ENCODE measurements at places on chromosomes 6 and 20.
A peak's percentile ranks its signal among the peaks of the same experiment; 100 is the strongest.

DNA sequence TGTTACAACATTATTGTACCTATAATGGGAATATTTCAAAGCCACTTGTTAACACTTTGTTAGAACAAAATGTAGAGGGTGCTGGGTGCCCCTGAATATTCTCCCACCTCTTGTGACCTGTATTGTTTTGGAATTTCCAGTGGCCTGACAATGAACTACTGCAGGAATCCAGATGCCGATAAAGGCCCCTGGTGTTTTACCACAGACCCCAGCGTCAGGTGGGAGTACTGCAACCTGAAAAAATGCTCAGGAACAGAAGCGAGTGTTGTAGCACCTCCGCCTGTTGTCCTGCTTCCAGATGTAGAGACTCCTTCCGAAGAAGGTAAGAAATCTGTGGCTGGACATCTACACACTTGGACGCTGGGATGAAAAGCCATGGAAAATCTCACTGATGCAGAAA is 28.9 kb downstream of the PLG start:
- no peak for DNase-seq

DNA sequence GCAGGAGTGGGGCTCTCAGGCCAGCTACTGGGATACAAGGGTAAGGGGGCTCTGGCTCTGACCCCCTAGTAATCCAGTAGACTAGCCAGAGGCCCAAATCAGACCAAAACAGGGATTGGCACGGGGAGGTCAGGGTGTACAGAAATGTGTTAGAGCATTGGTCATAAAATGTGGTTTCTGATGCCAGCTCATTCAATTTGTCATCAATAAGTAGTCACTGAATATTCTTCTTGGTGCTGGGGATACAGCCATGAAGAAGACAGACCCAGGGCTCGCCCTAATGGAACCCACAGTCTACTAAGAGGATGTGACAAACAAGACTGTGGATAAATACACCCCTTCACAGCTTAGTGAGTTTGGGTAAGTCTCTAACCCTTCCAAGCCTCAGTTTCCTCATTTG is 11.1 kb downstream of the MAP1LC3A start:
- no peak for DNase-seq

DNA sequence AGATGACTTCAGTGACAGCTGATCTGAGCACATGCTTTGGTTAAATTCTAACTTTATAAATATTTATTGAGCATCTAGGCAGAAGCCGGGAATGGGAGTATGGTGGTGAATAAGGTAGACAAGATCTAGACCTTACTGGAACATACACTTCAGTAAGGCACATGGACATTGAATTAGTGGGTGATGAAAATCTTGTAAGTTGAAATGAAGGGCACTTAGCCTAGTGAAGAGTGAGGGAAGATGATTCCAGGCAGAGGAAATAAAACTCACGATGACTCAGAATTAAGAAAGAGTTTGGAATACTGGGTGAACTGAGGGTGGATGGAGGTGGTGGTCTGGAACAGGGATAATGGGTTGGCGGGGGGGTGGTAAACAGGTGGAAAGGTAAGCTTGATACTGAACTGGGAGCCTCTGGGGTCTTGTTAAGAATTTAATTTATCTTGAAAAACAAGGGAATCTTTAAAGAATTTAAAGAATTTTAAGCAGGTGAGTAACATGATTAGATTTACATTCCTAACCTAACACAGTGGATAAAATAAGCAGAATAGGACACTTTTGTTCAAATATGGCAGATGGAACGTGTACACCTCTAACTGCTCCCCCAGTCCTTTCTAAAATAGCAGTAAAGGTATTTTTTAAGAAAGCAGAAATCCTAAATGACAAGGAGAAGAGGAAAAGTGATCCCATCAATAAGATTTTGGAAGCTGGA is 75.2 kb upstream of the ARHGAP18 start:
- DNase-seq, result no peak

DNA sequence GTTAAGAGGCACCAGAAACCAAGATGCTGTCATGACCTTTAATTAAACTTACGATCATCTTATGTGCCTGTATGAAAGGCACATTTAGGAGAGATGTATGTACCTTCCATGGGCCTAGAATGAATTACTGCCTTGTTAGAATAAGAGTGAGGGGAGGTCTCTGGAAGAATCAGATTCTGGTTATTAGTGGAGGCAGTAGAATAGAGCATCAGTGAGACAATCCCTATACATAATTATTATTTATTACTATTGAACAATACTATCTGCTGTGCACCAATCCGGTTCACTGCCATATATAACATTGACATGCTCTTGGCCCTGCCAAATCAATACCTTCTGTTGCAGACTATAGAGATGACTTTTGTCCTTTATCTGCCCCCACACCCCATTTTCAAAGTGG is 776.5 kb downstream of the DHX35 start:
- no peak for DNase-seq

DNA sequence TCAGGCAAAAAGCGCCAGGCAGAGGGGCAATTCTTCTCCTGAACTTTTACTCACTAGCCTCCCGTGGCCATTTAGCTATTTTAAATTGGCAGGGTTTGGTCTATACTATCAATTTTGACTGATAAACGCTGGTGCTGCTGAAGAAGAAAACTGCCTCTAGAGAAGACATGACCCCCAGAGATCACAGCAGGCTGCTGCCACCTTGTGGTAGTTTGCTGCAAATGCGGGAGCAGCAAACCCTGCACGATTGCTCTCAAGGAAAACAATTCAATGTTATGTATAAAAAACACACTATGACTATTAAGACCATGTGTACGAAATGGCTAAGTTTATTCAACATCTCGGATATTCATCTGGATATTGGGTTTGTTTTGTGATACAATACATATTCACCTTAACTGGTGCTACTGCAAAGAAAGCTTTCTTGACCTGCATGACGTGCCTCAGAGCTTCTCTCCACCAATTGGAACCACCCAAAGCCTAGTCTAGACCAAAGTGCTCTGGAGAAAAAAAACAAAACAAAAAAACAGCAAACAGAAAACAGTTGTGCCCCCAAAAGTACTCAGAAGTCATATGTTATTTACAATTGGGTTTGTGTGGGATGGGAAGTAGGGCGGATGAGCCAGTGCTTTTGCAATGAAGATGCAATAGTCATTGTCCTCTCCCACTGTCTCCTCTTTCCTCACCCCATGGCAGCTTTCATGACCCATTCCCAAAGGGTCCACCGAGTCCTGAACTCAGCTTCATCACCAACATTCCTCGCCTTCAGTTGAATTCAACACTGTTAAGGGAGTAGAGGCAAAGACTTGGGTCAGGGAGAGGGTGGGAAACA is 19.6 kb upstream of the IL17F start:
- peak; percentile 65 for DNase-seq

- DNase-seq, result no peak
Measured at GRCh38 chr6:157861814-157862213, 38.8 kb downstream of the SNX9 start.

- no peak for DNase-seq
Measured at GRCh38 chr6:6872459-6873344, 235.1 kb upstream of the RREB1 start.

GRCh38 chr6:85867595-85867994 is 224.9 kb upstream of the SYNCRIP start:
- no peak for DNase-seq

- no peak for DNase-seq
Measured at GRCh38 chr6:6006428-6007365, at the start of gene NRN1. NRN1 (minus strand) TSS chr6:6006925; CDS start chr6:6006749, 176 bp downstream.

DNA sequence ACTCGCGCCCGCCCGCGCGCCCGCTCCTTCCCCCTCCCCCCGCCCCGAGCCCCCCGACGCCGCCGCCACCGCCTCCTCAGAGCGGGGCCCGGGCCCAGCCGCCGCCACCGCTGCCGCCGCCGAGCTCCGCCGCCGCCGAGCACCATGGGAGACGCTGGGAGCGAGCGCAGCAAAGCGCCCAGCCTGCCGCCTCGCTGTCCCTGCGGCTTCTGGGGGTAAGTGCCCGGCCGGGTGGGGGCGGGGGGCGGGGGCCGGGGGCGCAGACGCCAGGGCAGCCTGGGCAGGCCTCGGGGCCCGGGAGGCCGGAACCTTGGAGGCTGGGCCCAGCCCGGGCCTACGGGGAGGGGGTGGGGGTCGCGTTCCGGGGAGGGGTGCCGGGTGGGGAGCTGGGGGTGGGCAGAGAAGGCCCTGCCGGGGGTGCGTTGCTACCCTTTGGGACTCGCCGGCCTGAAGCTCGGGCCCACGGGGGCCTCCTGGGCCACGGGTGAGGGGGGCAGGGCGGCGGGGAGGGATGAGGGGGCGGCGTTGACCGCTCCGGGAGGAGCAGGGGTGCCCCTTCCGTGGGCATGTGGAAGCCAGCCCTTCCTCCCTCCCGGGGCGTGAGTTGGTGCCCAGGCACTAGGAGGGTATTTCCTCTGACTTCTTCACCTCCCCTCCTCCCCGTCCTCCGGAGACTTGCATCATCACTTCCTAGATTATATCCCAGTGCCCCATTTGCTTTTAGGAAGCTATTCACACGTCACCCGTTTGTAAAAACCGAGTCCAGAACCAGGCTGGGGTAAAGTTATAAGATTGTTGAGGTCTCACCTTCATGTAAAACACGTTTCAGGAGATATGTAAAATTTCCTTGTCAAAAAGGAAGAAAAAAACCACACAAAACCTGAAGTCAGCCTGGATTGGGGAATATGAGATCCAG is 533 bp downstream of the ZFAND3 start:
- DNase-seq, result peak; percentile 43

DNA sequence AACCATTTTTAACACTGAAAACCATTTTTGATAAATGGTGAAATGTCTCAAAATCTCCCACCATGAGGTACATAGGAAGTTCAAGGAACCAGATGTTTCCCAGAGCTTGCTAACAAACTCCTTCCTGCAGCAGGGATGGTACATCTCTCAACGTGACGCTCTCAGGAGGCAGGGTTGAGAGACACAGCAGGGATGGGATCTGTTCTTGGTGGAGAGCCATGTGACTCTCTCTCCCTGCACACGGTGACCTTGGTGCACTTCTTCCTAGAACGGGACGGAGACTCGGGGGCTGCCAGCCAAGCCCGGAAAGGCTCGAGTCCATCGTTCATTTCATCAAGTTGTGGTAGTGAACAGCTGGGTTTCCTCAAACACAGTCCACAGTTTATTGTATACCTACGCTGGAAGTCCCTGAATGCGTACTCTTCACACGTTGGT is 94.2 kb downstream of the FAM50B start:
- DNase-seq, result no peak

- DNase-seq, result no peak
Measured at GRCh38 chr20:4897600-4897999, 103.7 kb downstream of the SLC23A2 start.

DNA sequence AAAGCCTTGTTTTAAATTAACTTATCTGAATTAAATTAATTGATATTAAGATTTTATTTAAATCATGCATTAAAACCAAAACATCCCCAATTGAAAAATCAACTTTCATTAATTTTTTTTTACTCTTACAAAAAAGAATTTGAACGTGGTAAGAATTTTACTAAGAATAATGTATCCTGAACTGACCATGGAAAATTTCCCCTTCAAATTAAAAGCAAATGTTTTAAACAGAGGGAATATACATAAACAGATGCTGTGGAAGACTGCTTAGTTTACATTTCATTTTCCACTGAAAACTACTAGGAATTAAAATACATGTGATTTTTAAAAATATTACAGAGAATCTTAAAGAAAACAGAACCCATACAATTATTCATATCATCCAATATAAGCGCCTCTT is 2.3 kb downstream of the RNF24 start:
- DNase-seq, result no peak

GRCh38 chr6:74320074-74320473 is 624.1 kb downstream of the CD109 start:
- no peak for DNase-seq

GRCh38 chr6:22003287-22003686 is 293.5 kb downstream of the PRL start:
- no peak for DNase-seq

- DNase-seq, result no peak
Measured at GRCh38 chr20:2358006-2358405, 22.7 kb upstream of the TGM6 start.

DNA sequence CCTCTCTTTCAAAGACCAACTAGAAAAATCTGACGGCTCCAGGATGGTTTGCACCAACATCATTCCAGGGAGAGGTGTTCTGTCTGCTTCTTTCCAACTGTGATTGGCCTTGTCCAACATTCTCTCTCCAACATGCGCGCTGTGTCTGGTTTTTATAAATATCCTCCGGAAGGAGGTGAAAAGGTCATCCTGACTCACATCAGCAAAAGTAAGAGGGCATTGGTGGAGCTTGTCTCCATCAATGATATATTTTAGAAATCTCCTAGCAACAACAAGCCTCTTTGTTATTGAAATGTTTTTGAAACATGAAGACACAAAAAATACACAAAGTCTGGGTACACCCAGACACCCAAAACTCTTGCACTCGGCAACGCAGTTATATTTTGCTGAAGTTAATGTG is 475.3 kb upstream of the JARID2 start:
- no peak for DNase-seq

DNA sequence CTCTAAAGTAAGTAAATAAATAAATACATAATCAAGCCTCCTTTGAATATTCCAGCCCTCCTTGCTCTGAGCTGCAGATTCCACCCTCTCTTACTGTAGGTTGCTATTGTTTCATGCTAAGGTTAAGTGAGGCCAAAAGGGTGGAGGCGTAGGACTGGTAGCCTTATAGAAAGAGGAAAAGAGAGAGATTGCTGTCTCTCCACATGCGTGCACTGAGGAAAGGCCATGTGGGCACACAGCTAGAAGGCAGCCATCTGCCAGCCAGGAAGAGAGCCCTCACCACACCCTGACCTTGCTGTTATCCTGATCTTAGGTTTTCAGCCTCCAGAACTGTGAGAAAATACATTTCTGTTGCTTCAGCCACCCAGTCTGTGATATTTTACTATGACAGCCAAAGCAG is 87.4 kb upstream of the SHLD1 start:
- DNase-seq, result no peak

DNA sequence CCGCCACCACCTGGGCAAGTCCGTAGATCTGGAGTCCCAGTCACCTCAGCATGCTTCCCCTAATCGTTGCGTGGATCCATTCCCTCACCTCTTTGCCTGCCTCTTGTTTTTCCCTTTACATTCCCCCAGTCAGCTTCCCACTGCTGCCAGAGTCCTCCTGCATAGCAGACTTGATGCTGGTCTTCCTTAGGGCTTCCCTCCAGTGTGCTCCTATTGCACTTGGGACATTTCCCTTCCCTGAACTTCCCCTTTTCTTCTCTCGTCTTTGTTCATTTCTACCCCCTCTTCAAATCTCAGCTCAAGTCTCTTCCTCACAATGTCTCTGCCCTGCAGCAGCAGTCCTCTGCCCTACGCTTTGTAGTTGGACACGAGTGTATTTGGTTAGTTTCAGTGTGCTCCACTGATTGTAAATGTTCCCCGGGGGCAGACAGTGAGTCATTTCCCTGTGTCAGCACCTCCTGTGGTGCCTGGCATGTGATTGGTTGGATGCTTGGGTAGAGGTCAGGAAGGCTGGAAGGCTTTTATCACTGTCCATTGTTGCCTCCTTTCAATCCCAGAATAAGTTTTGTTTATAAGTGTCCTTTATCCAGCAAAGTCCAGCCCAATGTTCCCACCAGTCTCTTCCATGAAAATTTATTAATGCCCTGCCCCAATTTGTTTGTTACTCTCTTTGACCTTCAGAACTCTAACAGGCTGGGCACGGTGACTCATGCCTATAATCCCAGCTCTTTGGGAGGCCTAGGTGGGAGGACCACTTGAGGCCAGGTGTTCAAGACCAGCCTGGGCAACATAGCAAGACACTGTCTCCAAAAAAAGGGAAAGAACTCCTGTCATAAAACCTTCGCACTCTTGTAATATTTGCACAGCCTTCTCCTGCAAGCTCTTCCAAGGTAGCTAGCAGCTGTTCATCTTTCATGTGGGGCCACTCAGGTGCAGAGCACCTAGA is 38.3 kb downstream of the FAM120B start:
- DNase-seq, result no peak

- no peak for DNase-seq
Measured at GRCh38 chr6:88565409-88565811, 398.0 kb downstream of the RNGTT start.
